ENCODE measurements at places on chromosomes 6 and 20.

DNA sequence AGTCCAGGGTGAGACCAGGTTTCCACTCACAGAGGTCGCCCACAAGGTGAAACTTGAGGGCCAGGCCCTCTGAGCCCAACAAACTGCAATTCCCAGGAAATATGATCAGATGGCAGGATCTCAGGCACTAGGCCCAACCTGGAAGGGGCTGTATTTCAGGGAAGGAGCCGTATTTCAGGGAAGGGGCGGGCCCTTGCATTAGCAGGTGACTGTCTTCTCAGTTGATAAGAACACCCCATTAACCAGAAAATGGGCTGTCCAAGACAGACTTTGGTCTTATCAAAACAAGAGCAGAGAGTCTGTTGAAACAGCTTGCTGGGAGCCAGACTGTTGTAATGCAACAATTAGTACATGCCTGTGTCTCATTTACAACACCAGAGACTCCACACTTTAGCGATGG is 10.9 kb upstream of the BNIP5 start:
- no peak for DNase-seq

GRCh38 chr6:55818482-55818881 is 56.9 kb downstream of the BMP5 start:
- no peak for DNase-seq

DNA sequence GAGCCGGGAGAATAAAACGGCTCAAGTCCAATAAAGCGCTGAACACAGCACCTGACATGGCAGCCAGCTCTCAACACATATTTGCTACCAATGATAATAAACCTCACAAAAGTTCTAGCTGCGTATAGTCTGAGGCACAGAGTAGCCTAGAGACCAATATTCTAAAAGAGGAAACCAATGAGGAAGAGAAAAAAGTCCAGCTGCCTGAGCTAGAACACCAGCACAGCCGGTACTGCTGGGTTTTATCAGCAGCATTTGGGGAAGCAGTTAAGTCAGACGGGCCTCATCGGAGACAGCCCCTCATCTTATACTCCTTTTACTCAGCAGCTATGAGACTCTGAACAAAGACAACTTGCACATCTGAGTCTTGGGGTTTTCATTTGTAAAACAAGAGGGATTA is 2.4 kb upstream of the RTF2 start:
- peak; percentile 30 for DNase-seq

GRCh38 chr6:128339635-128340450 is 180.6 kb downstream of the PTPRK start:
- no peak for DNase-seq

DNA sequence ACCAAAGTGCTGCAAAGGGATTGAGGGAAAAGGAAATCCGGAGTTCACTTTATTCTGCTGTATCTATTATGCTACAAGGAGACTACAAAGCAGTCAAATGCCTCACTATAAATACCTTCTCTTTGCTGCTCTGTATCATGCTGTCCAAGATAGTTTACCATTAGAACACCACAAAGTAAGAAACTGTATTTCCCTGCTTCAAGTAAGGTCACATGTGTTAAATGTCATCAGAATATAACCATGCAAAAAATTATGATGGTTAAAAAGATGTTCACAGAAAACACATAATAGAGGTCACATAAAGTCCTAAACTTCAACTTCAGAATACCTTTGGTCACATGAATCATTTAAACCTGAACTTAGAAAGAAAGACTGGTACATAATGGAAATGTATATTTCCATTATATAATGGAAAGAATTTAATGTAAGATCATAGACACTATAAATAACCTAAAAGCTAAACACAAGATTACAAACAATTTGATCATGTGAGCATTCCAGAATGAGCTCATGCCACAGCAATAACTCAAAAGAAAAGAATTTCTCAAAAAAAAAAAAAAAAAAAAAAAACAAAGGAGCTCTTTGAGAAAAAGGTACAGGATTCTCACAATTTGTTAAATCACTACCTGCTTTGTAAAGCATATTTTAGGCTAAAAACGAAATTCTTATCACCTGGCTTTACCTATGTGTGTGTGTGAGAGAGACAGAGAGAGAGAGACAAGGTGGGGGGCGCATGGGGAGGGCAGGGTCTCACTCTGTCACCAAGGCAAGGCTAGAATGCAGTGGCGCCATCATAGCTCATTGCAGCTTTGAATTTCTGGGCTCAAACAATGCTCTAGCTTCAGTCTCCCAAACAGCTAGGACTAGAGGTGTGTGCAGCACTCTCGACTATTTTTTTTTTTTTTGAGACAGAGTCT is 58.7 kb downstream of the KIF13A start:
- no peak for DNase-seq

- DNase-seq = no peak
Observed at GRCh38 chr6:152246554-152247337, 390.4 kb downstream of the SYNE1 start.

DNA sequence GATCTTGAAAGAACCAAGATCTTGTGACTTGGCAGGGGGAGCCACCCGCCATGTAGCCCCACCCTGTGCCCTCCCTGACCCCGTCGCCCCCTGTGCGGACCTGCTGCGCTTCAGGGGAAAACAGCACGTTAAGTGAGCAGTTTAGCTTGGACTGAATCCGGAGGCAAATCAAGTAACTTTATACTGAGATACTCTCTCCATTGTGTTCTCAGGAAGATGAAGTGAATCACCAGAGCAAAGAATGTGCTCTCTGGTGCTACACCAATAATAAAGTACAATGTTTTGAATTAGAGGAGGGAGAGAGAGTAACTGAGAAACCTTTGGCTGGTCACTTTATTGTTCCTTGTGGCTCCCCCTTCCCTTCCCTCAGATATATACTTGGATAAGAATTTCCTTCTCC is 83.4 kb downstream of the TXNDC5 start:
- no peak for DNase-seq

- DNase-seq = no peak
Observed at GRCh38 chr6:122128445-122128844, 271.0 kb upstream of the HSF2 start.

GRCh38 chr6:7254980-7255835 is 57.8 kb downstream of the SSR1 start:
- no peak for DNase-seq

GRCh38 chr6:105452924-105453756 is 50.3 kb upstream of the PREP start:
- DNase-seq = no peak

DNA sequence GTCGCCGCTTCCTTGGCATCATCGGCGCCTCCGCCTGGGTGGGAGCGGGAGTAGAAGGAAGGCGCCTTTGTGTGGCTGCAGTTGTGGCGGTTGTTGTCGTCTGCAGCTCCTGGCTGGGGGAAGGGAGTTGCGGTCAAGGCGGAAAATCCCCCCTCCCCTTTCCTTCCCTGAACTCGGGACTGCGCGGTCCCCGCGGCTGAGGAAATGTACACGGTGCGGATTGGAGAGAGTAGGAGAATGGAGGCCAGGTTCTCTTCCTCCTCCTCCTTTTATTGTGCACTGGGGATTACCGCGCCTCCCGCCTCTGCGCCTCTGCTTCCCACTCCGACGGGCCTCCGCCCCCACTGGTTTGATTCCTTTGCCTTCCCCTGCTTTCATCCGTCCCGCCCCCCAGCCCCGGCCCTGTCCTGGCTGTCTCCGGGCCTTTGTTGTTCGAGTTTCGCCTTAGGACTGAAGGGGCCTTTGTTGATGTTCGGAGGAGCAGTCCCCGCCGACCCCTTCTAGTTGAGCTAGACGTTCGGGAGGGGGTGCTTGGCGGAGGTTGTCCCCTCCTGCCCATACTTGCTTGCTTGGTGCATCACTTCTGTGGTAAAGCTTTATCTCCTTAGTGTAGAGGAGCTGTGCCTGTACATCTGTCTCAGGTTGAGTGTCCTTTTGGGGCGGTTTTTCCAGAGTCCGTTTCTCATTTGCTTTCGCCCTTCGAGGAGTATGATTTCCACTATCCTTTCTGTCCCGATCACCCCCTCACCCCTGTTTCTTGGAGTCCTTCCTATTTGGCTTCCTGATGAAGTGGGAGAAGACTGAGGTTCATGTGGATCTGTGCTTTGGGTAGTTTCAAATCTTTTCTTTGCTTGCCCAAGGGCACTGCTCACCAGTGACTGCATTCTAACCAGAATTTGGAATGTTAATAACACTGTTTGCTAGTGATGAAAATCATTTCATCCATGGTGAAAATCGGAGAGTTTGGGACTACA is 764 bp downstream of the ZNF292 start:
- no peak for DNase-seq

GRCh38 chr20:4788314-4788713 is 66.6 kb downstream of the PRND start:
- no peak for DNase-seq

DNA sequence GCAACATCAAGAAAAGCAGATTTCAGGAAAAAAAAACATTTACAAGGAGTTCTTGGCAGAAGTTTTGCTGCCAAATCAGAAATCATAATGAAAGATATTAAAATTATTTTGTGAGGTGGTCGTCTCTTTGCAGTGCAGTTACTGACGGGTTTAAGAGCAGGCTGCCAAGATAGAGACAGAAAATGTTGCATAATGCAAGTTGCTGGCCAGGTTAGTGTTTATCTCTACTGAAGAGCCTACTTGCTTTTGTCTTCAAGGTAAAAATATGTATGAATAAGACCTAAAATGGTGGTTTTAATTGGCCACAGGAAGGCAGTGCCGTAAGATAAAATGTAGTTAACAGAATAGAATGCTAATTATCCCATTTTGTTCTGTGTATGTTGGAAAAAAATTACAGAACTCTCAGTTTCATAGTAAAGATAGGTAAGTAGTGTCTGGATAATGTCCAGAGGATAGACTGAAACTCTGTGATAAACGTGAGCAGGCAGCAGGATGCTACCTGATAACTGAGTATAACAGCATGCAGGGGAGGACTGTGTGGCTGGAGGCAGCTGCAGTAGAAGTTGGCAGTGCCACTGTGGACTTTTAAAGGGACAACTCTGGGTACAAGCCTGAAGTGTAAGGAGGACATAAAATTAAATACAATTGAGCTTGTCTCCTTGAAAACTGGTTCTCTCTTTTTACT is 13.9 kb downstream of the FOXO3 start:
- no peak for DNase-seq

GRCh38 chr6:6681075-6681849 is 92.7 kb downstream of the LY86 start:
- DNase-seq = no peak

GRCh38 chr6:14795451-14795850 is 450.4 kb upstream of the JARID2 start:
- no peak for DNase-seq

DNA sequence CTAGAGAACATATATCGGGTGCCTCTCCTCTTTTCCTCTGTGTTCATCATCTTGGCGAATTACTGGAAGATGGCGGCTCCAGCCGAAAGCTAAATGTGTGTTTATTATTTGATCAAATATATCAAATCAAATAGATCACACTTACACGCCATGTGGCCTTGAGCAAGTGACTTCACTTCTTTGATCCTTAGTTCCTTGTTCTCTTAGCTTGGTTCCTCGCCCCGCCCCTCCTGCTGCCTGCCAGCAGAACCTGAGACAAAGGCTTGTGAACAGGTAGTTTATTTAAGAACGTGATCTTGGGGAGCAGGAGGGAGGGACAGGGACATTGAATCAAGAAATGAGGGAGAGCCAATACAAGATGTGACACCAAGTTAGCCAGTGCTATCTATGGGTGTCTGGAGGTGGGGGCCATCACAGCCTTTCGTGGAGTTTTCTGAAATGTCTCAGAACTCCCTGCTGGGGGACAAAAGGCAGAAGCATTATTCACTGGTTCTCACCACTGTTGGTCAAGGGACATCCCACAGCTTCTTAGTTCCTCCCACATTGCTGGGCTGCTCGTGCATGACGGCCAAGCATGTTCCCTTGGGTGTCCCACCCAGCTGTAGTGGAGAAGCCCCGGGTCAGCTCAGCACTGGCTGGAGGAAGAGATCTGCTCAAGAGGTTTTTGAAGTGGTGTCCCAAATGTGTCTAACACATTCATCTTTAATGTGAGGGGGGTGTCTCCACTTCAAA is 44.9 kb upstream of the RNF24 start:
- no peak for DNase-seq

DNA sequence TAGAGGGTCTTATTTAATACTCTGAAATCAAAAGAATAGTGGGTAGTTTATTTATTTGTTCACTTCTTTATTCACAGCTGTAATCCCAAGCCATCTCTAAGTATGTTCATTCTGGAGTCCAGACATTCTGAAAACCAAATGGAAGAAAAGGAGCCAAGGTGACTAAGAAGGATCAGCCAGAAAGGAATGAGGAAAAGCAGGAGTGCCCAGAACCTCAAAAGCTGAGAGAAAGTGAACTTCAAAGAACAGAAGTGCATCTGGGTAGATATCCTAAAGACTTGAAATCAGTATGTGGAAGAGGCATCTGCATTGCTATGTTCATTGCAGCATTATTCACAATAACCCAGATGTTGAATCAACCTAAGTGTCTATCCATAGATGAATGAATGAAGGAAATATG is 94.8 kb downstream of the VIP start:
- DNase-seq = no peak

- DNase-seq = no peak
Observed at GRCh38 chr6:85945459-85946185, 302.9 kb upstream of the SYNCRIP start.

DNA sequence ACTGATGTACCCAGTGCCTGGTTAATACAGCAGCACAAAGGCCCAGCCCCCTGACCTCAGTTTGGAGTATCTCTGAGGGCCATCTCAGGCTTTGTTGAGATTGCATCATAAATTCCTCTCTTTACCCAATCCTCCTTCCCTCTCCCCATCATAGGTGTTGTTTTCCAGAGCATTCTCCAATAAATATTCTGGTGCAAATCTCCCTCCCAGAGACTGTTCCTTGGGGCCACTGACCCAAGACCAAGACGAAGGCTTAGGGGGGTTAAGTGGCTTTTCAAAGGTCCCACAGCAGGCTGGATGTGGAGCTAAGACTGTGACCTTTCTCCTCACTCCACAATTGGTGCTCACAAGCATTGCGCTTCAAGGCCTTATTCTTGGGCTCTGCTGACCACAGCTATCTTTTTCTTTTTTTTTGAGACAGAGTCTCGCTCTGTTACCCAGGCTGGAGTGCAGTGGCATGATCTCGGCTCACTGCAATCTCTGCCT is 72.4 kb upstream of the ZMYND8 start:
- no peak for DNase-seq

- DNase-seq = no peak
Observed at GRCh38 chr6:48757661-48758060, 646.7 kb upstream of the PTCHD4 start.

DNA sequence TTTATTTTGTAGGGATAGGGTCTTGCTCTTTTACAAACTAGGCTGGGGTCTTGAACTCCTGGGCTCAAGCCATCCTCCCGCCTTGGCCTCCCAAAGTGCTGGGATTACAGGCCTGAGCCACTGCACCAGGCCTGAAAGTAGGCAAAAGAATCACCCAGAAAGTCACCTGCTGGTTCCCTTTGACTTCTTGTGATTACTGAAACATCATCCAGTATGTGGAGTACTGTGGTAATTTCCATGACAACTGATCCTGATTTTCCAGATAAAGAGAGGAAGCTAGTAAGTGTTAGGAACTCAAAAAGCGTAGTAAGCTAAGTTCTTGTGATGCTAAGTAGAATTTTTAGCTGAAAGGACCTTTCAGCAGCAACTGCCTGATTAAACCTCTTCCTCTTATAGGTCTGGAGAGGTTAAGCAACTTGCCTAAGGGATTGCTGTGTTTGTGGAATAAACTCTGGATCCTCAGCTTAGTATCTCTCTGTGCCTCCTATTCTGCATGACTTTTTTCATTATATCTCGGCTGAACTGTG is 16.8 kb downstream of the RALY start:
- DNase-seq = no peak
